EH (cell line): ENCODE measurements at places on chromosomes 16 and 17.

GRCh38 chr16:46790599-46791270, 40.2 kb downstream of the C16orf87 start:
- no peak for DNase-seq

- DNase-seq = no peak
Observed at GRCh38 chr17:51761105-51761504, 397.4 kb downstream of the CA10 start.

- no peak for DNase-seq
Observed at GRCh38 chr17:36890398-36891168, 46.7 kb upstream of the LHX1 start.

GRCh38 chr17:72514891-72515290, 394.1 kb downstream of the SOX9 start:
- peak; percentile 78 for DNase-seq

DNA sequence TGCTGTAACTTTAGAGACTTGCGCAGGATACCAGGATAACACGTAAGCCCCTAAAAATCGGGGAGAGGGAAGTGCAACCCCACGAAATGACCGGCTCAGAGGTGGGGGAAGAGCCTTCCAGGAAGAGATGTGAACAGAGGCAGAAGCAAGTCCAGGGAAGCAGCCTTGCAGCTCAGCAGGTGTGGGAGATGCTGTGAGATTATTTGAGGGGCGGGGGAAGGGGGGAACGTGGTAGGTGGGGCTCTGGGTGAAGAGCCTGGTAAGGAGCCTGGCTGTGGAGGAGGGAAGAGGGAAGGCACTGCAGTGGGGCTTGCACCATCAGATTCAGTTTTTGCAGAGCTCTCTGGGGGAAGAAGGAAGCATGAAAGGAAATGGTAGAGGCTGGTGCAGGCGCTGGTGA, 95.4 kb upstream of the CACNG5 start:
- DNase-seq = no peak

GRCh38 chr17:45320349-45320930, 3.6 kb upstream of the MAP3K14 start:
- DNase-seq = peak; percentile 88

DNA sequence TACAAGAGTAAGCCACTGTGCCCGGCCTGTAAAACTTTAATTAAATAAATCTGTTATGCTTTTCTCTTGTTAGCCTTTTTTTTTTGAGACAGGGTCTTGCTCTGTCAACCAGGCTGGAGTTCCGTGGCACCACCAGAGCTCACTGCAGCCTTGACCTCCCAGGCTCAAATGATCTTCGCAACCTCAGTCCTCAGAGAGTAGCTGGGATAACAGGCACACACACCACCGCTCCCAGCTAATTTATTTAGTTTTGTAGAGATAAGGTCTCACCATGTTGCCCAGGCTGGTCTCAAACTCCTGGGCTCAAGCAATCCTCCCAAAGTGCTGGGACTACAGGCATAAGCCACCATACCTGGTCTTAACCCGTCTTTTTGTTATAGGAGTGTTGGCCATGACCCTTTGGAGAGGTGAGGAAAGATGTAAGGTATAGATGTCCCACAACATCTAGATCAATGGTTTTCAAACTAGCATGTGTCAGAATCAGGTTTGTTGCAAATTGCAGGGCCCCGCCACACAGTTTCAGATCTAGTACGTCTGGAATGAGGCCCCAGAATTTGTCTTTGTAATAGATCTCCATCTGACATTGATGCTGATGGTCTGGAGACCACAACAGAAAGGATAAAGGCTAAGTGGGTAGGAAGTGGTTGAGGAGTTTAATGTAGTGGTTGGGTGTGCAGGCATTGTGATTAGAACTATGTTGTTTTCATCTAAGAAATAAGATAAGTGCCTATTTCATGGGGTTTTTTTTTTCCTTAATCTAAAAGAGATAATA, 4.3 kb upstream of the GGA2 start:
- no peak for DNase-seq

- DNase-seq = no peak
Observed at GRCh38 chr16:85152414-85153030, 40.2 kb upstream of the CIBAR2 start.

- peak; percentile 23 for DNase-seq
Observed at GRCh38 chr16:71311553-71312158, 22.5 kb upstream of the CMTR2 start.

DNA sequence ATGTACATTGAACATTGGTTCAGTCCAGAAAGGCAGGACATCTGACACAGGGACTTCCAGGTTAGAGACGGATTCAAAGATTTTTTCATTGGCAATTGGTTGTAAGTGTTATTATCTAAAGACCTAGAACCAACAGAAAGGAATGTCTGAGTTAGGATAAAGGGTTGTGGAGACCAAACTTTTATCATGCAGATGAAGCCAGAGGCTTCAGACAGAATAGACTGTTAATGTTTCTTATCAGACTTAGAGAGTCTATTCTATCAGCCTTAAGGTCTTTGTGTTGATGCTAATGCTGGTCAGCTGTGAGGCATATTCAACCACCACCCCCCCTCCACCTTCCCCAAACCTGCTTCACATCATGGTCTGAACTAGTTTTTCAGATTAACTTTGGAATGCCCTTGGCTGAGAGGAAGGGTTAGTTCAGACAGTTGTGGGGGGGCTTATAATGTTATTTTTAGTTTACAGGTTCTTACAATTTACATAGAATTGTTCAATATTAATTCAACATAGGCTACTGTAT, 2.1 kb upstream of the ITGB3 start:
- no peak for DNase-seq

DNA sequence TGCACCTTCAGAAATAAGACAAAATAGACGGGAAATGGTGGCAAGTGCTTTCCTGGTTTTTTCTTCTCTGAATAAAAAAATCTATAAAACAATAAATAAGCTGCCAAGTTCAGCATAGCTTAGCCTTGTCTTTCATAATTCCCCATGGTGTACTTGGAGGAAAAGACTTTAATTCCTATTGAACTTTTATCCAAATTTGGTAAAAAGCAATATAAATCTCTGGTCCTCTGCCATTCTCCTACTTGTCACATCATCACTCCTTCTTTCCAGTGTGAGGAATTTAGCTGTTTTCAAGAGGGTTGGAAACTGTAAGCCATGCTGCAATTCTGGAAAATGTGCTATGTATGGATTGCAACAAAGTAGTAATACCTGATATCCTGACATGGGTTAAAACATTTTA, 551.8 kb upstream of the KIF2B start:
- DNase-seq = no peak

GRCh38 chr16:4847774-4848587, 700 bp downstream of the UBN1 start:
- DNase-seq = peak; percentile 66

- no peak for DNase-seq
Observed at GRCh38 chr16:19419698-19420075, 2.0 kb downstream of the TMC5 start.

GRCh38 chr17:57513569-57513968, 231.5 kb downstream of the CCDC182 start:
- no peak for DNase-seq

GRCh38 chr17:11598274-11599221, at the start of gene DNAH9:
Gene DNAH9, plus strand, starts transcription at chr17:11598470. Its CDS starts 29 bp downstream, at chr17:11598499.
- no peak for DNase-seq

- DNase-seq = peak; percentile 89
Observed at GRCh38 chr17:45170931-45171337, 9.3 kb downstream of the HEXIM2 start.

- DNase-seq = peak; percentile 4
Observed at GRCh38 chr17:68422821-68423220, 34.5 kb downstream of the WIPI1 start.

- DNase-seq = no peak
Observed at GRCh38 chr16:26578748-26579147, 488.0 kb upstream of the C16orf82 start.

DNA sequence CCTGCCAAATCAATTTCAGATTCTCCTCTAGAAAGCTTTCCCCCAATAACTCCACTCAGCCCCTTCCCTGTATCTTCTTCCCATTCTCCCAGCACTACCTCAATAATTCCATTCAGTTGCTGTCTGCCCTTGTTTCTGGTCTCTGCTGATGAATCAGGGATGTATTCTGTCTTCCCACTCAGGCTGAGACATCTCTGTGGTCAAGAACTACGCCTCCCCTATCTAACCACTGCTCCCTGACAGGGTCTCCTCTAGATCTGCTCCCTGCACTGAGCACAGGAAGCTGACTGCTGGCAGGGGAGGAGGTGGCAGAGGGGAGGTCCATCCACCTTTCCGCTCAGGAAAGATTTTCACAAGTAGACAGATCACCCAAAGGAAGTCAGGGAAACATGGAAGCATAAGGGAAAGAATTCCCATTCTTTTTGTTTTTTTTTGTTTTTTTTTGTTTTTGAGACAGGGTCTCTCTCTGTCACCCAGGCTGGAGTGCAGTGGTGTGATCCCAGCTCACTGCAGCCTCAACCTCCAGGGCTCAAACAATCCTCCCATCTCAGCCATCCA, 16.9 kb upstream of the SP2 start:
- peak; percentile 69 for DNase-seq

GRCh38 chr16:966035-966434, 4.7 kb downstream of the LMF1 start:
- no peak for DNase-seq

- no peak for DNase-seq
Observed at GRCh38 chr17:62405451-62405850, 18.2 kb upstream of the METTL2A start.

GRCh38 chr16:89595330-89596060, 17.9 kb upstream of the DPEP1 start:
- no peak for DNase-seq

GRCh38 chr16:20401475-20402016, 3.0 kb downstream of the PDILT start:
- DNase-seq = no peak

DNA sequence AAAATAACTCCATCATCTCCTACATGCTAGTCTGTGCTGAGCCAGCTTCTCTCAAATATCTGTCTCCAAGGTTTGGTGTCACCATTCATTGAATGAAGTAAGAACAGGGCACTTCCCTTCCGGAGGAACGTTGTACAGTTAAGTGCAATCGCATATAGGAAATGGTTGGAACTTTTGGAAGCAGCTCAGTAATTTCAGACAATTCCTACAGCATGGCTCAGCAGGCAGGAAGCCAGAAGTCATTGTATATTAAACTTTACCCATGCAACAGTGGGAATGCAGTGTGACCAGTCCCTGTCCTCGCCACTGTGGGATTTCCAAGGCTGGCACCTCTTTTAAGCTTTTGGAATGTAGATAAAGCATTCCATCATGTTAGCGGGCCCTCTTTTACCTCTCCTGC, 51.1 kb upstream of the MYH2 start:
- peak; percentile 92 for DNase-seq

DNA sequence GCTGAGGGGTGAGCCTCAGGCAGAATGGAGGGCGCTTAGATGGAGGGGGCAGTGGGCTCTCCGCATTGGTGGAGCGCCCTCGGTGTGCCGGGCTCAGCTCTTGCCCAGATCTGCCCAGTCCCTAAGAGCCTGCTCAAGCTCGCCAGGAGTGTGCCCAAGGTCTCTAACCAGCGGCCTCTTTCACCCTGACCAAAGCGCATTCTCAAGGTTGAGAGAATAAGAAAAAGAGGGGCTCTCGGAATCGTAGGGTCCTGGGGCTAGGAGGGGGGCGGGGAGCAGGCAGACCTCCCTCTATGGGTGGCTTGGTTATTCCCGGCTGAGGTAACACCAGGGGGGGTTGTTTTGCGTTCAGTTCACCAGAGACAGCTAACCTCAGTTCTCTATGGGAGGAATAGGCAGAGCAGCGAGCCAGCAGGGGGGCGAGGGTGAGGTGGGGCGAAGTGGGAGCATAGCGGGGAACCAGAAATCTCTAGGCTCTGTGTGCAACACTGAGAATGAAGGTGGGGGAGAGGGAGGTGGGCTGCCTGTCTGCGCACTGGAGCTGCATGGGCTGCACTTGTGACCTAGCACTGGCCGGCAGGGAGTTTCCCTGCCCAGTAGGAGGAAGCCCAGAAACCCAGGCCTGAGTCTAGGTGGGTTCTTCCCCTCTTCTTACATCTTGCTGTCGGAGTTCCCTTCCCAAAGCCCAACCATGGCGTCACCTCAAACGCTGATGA, 3.0 kb downstream of the TMEM132E start:
- no peak for DNase-seq

GRCh38 chr16:27359051-27359450, 42.9 kb upstream of the IL21R start:
- peak; percentile 18 for DNase-seq

DNA sequence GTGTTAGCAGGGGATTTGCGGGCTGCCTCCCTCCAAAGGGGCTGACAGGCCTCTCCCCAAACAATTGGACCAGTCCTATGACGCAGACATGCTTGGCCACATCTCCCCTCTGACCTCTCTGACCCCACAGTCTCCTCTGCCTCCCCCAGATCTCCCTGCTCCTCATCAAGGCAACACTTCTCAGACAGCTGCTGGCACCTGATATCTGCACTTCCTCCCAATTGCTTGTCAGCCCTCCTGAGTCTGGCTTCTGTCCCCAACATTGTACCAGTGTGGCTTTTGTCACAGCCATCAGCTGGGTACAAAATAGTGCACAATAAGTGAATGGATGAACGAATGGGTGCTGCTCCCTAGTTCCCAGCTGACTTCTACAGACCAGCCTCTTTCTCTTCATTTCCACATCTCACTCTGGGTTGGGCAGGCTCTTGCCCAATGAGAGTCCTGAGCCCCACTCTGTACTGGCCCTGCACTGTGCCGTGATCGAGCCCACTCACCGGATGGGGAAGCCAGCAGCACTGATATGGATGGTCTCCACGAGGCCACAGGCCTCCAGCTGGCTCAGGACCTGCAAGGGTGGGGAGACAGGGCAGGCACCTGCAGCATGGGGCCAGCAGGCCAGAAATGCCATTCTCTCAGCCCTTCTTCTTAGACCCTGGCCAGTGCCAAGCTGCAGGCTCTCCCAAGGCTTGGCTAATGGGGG, 17.1 kb downstream of the ZNHIT3 start:
- DNase-seq = no peak

- peak; percentile 96 for DNase-seq
Observed at GRCh38 chr17:33012522-33013033, 20.9 kb downstream of the SPACA3 start.

GRCh38 chr16:74736531-74737157, 36.0 kb upstream of the MLKL start:
- DNase-seq = no peak

DNA sequence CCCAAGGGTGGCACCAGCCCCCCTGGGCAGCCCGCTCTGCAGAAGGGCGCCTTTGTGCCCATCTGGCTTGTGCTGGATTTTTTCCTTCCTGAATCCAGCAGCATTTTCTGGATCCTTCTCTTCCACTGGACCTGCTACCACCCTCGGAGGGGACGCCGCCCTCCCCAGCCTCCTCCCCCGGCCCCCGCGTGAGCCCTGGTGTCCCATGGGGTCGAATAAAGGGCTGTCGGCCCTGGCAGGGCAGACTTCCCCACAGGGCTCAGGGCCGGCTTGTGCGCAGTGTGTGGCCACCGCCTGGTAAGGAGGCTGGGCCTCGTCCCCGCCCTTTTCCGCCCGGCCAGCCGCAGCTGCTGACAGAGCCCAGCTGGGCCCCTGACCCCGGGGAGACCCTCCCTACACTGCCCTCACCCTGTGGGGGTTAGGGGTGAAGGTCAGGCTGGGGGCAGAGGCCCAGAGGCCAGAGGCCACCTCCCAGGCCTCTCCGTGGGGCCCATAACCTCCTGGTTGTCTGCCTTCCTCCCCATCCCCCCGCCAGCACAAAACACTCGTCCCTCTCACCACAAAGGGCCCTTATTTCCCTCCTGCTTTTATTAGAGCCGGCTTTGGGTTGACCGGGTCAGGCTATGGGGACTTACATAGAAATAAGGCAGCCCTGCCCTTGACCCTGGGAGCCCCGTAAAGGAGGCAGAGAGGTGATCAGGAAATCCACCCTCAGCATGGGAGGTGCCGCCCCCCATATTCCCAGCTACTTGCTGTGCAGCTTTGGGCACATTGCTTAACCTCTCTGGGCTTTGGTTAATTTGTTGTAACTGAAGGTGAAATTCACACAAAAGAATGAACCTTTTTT, 179.3 kb upstream of the CIBAR2 start:
- no peak for DNase-seq

GRCh38 chr16:54579106-54579728, 292.6 kb upstream of the IRX3 start:
- DNase-seq = no peak
